Aorta (tissue), 5 donors: ENCODE measurements at places on chromosomes 13 and 19.

- H3K4me1 ChIP-seq: peaks cover 3% of the 10 kb centered on the region
- peak overlapping the region; percentile 34 for H3K27ac ChIP-seq
- H3K27me3 ChIP-seq: no peaks in the 10 kb centered on the region
- DNase-seq: no peak
Measured at GRCh38 chr13:48533961-48534600, 1.2 kb upstream of the RCBTB2 start.

- no peaks in the 10 kb centered on the region for H3K27me3 ChIP-seq
- no peaks in the 10 kb centered on the region for H3K4me1 ChIP-seq
- no peak overlapping the region for H3K4me3 ChIP-seq
- no peaks in the 10 kb centered on the region for H3K36me3 ChIP-seq
- no peak overlapping the region for H3K27ac ChIP-seq
Measured at GRCh38 chr13:90562443-90562842, 785.0 kb upstream of the MIR17HG start.

DNA sequence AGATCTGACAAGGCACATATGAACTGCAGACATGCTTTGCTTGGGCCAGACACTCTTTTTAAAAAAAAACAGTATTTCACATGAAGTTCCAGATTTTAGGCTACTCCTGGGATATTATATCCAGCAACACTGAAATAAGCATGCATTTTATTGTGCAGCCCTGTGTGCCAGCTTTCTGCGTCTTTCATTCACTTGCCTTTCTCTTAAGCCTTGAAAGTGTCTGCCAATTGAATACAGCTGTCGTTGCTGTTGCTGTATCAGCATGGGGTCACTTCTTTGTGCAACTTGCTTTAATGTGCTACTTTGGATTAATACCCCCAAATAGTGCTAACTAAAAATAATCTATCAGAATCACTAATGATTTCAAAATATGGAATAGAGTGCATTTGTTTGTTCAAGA, 657.8 kb downstream of the SLITRK6 start:
- DNase-seq: no peak
- H3K27ac ChIP-seq: no peak overlapping the region
- H3K4me1 ChIP-seq: no peaks in the 10 kb centered on the region
- H3K36me3 ChIP-seq: no peaks in the 10 kb centered on the region
- H3K27me3 ChIP-seq: no peaks in the 10 kb centered on the region

DNA sequence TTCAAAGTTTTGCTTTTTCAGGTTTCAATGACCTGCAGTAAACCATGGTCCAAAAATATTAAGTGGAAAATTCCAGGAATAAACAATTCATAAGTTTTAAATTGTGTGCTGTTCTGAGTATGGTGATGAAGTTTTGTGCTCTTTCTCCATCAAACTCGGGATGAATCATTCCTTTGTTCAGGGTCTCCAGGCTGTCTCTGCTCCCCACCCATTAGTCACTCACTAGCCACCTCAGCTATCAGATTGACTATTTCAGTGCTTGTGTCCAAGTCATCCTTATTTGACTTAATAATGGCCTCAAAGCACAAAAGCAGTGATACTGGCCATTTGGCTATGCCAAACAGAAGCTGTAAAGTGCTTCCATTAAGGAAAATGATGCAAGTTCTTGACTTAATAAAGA, 1140.4 kb downstream of the EFNB2 start:
- no peaks in the 10 kb centered on the region for H3K4me1 ChIP-seq
- H3K36me3 ChIP-seq: no peaks in the 10 kb centered on the region

- H3K4me3 ChIP-seq: peak overlapping the region; percentile 88
- no peak for DNase-seq
- no peaks in the 10 kb centered on the region for H3K4me1 ChIP-seq
Measured at GRCh38 chr19:55284405-55285058, 735 bp downstream of the BRSK1 start.

DNA sequence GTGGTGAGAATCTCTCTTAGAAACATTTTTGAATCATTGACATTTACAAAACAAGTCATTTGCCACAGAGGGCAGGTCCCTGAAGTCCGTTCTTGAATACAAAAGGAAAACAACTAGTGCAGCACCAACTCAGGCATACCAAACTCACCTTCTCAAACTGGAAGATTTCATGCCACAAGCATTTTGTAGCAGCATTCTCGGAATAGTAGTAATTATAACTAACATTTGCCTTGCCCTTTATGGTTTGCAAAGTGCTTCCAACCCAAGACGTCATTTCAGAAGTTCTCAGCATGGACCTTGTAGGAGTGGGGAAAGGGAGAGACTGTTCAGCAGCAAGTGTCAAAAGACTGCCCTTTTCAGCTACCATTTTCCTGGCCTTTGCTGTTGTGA, 344.6 kb downstream of the RFC3 start:
- DNase-seq: no peak
- no peak overlapping the region for H3K4me3 ChIP-seq
- H3K36me3 ChIP-seq: peaks cover 3% of the 10 kb centered on the region
- peaks cover 3% of the 10 kb centered on the region for H3K4me1 ChIP-seq
- H3K27ac ChIP-seq: peak overlapping the region; percentile 89

- no peaks in the 10 kb centered on the region for H3K36me3 ChIP-seq
- no peaks in the 10 kb centered on the region for H3K27me3 ChIP-seq
- no peak overlapping the region for H3K4me3 ChIP-seq
- H3K4me1 ChIP-seq: no peaks in the 10 kb centered on the region
Measured at GRCh38 chr13:62168891-62169290, 753.2 kb upstream of the PCDH20 start.

- H3K27ac ChIP-seq: no peak overlapping the region
- no peaks in the 10 kb centered on the region for H3K4me1 ChIP-seq
- H3K36me3 ChIP-seq: no peaks in the 10 kb centered on the region
- no peak overlapping the region for H3K4me3 ChIP-seq
- no peaks in the 10 kb centered on the region for H3K27me3 ChIP-seq
Measured at GRCh38 chr19:33629826-33630375, 8.1 kb downstream of the CHST8 start.

DNA sequence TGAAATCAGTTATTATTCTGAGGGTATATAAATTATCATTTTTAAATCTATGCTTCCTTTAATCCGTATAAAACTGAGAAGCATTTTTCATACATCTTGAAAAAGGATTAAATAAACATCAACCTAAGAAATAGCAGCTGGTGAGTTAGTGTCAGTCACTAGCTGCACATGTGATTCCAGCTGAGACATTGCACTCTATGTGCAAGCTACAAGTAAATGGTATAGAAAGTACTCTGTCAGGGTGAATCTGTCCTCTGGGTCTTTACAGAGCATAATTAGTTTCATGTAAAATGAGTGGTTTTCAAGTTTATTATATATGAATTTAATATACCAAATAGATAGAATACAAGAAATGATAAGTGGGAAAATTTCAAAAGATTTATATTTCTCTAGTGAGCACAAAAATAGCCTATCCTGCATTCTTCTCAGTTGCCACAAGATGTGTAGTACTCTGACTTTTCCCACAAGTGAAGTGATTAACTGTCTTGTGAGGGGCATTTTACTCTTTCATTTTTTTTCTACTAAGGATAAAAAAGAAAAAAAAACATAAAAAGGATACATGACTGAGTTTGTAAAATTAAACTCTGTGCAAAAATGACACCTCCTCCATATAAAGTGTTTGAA, 1372.1 kb downstream of the PCDH9 start:
- H3K27me3 ChIP-seq: no peaks in the 10 kb centered on the region
- H3K36me3 ChIP-seq: no peaks in the 10 kb centered on the region
- no peak for DNase-seq
- no peak overlapping the region for H3K4me3 ChIP-seq
- H3K4me1 ChIP-seq: no peaks in the 10 kb centered on the region

GRCh38 chr13:25198647-25199046, 26.6 kb upstream of the AMER2 start:
- no peak overlapping the region for H3K4me3 ChIP-seq
- H3K27me3 ChIP-seq: no peaks in the 10 kb centered on the region
- H3K4me1 ChIP-seq: no peaks in the 10 kb centered on the region
- no peak for DNase-seq
- no peaks in the 10 kb centered on the region for H3K36me3 ChIP-seq
- no peak overlapping the region for H3K27ac ChIP-seq

DNA sequence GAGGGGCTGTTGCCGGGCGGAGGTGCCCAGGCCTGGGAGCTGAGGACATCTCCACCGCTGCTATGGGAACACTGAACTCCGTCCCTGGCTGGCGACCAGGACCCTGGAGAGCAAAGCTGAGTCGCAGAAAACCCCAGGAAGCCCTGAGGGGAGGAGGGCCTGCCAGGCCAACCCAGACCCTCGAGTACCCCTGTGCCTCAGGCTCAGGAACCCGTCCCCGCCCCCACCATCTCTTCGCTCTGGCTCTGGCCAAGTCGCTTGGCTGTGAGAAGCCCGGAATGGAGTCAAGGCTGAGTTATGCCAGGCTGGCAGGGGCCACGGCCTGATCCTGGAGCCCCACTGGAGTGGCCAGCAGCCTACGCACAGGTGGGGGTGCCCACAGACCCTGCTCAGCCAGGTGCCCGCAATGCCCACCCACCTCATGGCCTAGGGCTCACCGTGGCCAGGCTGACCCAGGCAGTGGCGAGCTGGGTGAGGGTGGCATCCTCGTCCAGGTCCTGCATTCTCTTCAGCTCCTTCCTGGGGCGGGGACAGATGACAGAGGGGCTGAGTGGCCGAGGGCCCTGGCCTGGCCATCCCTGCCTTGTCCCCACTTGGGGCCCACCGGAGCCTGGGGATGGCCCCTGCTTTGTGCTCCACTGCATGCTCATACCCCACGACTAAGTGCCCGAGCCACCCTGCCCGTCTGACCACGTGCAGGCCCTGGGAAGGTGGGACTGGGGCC, 8.5 kb upstream of the CERS1 start:
- peaks cover 2% of the 10 kb centered on the region for H3K36me3 ChIP-seq
- no peaks in the 10 kb centered on the region for H3K4me1 ChIP-seq
- H3K27ac ChIP-seq: no peak overlapping the region
- peak; percentile 67 for DNase-seq

GRCh38 chr13:34364633-34365032, 546.7 kb downstream of the RFC3 start:
- no peaks in the 10 kb centered on the region for H3K27me3 ChIP-seq
- no peak overlapping the region for H3K27ac ChIP-seq
- DNase-seq: no peak
- H3K4me3 ChIP-seq: no peak overlapping the region
- no peaks in the 10 kb centered on the region for H3K36me3 ChIP-seq

DNA sequence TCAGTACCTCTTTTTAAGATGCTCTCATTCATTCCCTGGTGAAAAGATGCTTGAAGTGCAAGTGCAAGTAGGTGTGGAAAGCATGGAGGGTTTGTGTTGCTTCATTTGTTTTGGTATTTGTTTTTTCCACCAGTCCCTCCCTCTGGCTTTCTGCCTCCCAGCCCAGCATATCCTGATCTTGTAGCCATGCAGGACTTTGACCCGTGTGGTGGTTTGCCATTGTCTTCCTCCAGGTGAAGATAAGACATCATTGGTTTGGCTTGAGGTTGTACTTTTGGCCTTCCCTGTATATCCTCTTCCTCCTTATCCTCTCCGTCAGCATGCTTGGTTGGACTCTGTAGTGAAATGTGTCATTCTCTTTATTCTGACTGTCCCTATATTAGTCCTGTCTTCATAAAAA, 9.1 kb downstream of the SPINT2 start:
- no peaks in the 10 kb centered on the region for H3K27me3 ChIP-seq
- peaks cover 9% of the 10 kb centered on the region for H3K4me1 ChIP-seq
- no peak for DNase-seq
- no peaks in the 10 kb centered on the region for H3K36me3 ChIP-seq
- no peak overlapping the region for H3K27ac ChIP-seq

DNA sequence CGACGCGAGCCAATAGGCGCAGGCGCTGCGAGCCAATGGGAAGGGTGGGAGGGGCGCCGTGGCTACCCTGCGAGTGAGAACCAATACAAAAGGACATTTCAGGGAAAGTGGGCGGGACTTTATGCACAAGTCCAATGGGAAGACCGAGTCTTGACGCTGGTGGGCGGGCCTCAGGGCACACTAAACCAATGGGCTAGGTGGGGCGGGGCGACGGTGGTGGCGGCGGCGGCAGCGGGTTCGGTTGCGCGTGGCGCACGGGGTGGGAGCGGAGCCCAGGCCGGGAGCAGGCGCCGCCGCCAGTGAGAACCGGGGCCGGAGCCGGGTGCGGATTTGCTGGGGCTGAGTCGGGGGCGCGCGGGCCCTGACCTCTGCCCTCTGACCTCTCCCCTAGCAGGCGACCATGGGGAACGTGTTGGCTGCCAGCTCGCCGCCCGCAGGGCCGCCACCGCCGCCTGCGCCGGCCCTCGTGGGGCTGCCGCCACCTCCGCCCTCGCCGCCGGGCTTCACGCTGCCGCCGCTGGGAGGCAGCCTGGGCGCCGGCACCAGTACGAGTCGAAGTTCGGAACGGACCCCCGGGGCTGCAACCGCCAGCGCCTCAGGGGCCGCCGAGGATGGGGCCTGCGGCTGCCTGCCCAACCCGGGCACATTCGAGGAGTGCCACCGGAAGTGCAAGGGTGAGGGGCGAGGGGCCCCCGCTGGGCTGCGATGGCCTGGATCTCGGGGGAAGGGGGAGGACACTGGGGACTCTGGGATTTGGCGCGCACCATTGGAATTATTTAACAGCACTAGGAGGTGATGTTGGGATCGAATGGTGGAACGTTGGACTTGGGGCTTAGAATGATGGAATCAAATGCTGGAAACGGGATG, at the start of gene TOMM40:
Gene TOMM40, plus strand, starts transcription at position 239 of the 867 bp plus-strand sequence. Its CDS starts 162 bp downstream, at position 401.
- no peaks in the 10 kb centered on the region for H3K36me3 ChIP-seq
- peak within 1 kb of the TSS; percentile 66 for H3K4me3 ChIP-seq
- peak within 1 kb of the TSS; percentile 94 for H3K27ac ChIP-seq
- no peaks in the 10 kb centered on the region for H3K4me1 ChIP-seq
- no peak for DNase-seq

- no peaks in the 10 kb centered on the region for H3K36me3 ChIP-seq
- H3K4me3 ChIP-seq: no peak overlapping the region
Measured at GRCh38 chr13:44801990-44802389, 187.3 kb downstream of the NUFIP1 start.

- no peaks in the 10 kb centered on the region for H3K36me3 ChIP-seq
- no peak overlapping the region for H3K27ac ChIP-seq
- no peak overlapping the region for H3K4me3 ChIP-seq
- H3K4me1 ChIP-seq: no peaks in the 10 kb centered on the region
- DNase-seq: no peak
- no peaks in the 10 kb centered on the region for H3K27me3 ChIP-seq
Measured at GRCh38 chr13:107590556-107590955, 624.8 kb downstream of the LIG4 start.

DNA sequence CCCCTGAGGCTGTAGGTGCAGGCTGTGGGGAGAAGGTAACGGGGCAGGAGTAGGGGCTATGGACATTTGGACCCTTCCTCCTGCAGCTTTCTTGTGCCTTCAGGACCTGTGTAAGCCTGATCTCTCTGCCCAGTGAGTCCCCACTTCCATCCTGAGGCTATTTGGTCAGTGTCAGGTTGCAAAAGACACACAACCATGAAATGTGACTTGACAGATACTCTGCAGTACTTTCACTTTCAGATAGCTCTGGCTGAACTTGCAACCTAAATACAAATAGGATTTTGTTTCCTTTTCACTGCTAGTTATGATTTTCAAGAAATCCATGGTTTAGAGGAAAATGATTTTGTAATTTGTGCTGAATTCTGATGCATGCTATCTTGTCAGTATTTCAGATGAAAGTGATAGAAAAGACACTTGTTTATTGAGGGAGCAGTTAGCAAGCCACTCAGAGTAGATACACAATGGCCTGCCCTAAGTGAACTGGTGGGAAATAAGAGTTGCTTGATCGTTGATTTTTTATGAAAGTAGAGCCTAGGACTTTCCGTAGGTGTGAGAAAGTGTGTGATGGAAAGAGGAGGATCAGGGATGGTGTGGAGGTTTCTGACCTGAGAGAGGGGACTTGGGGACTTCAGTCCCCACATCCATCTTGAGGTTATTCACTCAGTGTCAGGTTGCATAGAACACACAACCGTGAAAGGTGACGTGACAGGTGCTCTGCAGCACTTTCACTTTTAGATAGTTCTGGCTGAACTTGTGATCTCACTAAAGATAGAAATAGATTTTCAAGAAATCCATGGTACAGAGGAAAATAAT, 18.1 kb upstream of the EID2 start:
- no peaks in the 10 kb centered on the region for H3K4me1 ChIP-seq
- no peaks in the 10 kb centered on the region for H3K36me3 ChIP-seq
- no peaks in the 10 kb centered on the region for H3K27me3 ChIP-seq
- H3K4me3 ChIP-seq: no peak overlapping the region
- DNase-seq: no peak
